ENCODE measurements at places on chromosomes 1 and 21. TPM values are rescaled to one million over a fixed set of nuclear protein-coding genes. Genes with fewer than 3 reads are reported as not detected.

GRHL3 gene
- total RNA-seq = 0.39 TPM

H6PD gene
- total RNA-seq = 33.5 TPM

SH2D1B gene
- total RNA-seq = not detected

GRCh38 chr1:200483491-200484143 lies 73.8 kb upstream of the ZNF281 start:
- no peak for DNase-seq

DNA sequence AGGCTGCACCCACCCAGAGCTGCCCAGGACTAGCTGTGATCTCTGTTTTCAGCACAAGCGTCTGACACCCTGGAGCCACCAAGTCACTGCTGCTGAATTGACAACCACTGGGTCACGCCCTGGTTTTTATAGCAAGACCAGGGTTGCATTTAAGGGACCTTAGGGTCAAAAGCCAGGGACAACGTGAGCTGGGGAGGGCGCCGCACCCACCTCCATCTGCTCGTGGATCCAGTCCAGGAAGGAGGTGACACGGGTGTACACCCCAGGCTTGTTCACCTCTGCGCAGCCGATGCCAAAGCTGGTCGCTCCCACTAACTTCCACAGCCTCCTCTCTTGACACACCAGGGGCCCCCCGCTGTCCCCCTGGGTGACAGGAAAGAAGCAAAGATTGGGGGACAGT lies 9.2 kb upstream of the TFF1 start:
- DNase-seq = no peak

GRCh38 chr1:31944205-31945089 lies 6.3 kb upstream of the PTP4A2 start:
- DNase-seq = peak; percentile 98

GRCh38 chr21:42552407-42553336 lies 39.0 kb downstream of the SLC37A1 start:
- no peak for DNase-seq

GRCh38 chr1:170521818-170522217 lies 10.1 kb upstream of the GORAB start:
- DNase-seq = no peak

DNA sequence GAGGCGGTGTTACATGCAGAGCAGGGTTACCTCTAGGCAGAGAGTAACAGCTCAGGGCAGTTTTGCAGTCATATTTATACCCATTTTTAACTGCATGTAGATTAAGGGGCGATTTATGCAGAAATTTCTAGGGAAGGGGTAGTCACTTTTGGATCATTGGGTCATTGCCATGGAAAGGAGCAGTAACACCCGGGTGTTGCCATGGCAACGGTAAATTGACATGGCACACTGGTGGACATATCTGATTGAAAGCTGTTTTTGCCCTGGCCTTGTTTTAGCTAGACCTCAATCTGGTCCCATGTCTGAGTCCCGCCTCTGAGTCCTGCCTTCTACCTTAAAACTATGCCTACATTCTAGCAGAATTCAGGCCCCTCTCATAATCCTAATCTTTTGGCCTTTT lies 11.8 kb upstream of the USP1 start:
- DNase-seq = no peak
